ENCODE measurements at places on chromosomes 7 and 10.

DNA sequence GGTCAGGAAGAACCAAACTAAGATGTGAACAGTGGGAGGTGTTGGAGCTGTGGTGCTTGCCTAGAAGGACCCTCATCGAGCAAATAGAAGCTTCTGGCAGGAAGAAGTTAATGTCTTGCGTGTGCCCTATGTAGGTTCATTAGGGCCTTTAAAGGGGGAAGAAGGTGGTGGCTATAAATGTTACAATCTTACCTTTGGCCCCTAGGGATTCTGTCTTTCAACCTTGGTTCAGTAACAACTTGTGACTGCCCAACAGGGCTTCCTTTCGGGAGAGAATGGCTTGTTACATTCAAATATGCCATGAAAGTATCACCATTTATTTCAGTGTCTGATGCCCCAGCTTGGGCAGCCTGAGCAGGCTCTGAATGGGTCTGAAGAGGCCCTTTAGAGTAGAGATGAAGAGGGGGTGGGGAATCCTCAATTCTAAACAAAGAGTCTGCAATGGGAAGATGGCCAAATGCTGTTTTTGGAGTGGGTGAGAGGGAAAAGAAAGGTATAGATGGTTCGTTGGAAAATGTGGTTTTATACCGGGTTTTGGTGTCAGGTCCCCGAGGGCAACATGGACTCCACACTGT, 108.0 kb downstream of the TCF7L2 start:
- no peak for DNase-seq

DNA sequence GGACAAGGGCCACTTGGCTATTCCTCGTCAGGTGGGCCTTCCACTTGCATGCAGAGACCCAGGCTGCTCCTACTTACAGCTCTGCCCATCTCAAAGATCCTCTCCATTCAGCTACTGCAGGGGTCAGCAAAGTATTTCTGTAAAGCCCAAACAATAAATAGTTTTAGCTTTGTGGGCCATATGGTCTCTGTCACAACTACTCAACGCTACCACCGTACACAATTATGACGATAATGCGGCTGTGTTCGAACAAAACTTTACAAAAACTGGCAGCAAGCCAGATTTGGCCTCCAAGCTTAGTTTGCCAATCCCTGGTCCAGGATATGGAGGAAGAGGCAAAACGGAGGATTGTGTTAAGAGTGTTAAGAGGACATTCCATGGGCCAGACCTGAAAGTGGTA, 12.8 kb downstream of the RAB11FIP2 start:
- DNase-seq: no peak

DNA sequence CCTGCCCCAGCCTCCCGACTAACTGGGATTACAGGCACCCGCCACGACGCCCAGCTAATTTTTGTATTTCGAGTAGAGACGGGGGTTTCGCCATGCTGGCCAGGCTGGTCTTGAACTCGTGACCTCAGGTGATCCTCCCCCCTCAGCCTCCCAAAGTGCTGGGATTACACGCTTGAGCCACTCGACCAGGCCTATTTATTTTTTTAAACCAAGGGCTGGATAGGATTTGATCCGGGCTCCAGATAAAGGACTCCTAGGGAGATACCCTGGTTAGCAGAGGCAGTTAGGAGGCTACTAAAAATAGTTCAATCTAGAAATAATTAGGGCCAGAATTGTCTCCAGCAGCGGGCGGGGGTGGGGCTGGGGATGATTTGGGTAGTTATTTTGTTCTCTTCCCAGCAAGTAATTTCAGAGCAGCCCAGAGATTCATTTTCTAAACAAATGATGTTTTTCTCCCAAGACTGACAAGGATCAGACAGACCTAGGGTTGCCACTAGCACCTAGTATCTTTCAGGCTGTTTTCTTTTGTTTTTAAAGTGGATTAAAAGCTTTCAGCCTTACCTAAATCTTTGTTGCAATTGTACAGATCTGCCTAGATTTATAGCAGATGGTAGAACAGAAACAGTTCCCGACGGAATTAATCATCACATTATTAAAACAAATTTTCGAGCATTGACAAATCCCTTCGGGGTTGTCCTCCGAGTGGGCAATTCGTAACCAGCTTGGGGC, 859 bp upstream of the SMC3 start:
- DNase-seq: no peak

GRCh38 chr10:96664563-96664962, 55.8 kb downstream of the PIK3AP1 start:
- DNase-seq: no peak

DNA sequence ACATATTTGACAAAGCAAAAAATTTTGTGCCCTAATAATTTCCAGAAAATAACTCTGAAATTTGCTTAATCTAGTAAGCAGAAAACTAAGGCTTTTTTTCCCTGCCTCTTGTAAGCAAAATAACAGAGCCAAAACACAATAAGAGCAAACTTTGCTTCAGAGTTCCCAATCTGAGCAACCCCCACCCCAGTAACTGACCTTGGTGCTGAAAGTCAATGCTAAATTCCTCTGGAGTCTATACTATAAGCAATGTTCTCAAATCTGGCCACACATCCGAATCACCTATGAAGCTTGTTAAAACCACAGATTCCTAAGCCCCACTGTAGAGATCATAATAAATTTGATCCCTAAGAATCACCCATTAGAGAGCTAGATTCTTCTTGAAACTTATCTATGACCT, 150.5 kb downstream of the ELAPOR2 start:
- no peak for DNase-seq

GRCh38 chr10:67043041-67043440, 117.2 kb downstream of the LRRTM3 start:
- no peak for DNase-seq

GRCh38 chr7:106463851-106464611, 179.2 kb upstream of the NAMPT start:
- no peak for DNase-seq

DNA sequence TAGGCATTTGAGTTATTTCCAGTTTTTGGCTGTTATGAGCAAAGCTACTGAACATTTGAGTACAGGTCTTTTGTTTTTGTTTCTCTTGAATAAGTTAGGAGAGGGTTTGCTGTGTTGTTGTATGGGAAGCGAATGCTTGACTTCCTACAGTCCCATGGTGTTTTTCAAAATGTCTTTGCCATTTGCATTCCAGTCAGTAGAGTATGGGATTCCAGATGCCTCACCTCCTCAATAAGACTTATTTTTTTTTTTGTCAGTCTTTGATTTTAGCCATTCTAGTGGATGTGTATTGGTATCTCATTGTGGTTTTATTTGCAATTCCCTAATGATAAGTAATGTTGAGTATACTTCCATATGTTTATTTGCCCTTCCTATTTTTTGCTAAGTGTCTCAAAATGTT, 19.4 kb downstream of the CDK13 start:
- no peak for DNase-seq

DNA sequence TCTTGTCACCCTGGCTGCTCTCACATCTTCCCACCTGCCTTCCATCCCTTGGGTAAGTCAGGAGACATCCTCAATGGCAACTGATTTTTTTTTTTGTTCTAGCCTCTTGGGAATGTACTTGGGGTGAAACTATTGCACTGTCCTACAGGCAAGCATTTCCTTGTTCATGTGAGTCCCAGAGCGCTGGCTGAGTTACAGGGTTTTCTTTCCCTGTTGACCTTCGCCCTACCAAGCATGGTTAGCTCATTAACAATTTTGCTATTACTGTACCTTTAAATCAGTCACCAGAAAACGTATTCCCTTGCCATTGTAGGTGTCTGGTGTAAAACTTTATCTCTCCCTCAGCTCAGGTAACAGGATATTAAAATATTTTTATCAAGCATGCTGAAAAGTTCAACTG, 98.9 kb downstream of the PRLHR start:
- DNase-seq: no peak

DNA sequence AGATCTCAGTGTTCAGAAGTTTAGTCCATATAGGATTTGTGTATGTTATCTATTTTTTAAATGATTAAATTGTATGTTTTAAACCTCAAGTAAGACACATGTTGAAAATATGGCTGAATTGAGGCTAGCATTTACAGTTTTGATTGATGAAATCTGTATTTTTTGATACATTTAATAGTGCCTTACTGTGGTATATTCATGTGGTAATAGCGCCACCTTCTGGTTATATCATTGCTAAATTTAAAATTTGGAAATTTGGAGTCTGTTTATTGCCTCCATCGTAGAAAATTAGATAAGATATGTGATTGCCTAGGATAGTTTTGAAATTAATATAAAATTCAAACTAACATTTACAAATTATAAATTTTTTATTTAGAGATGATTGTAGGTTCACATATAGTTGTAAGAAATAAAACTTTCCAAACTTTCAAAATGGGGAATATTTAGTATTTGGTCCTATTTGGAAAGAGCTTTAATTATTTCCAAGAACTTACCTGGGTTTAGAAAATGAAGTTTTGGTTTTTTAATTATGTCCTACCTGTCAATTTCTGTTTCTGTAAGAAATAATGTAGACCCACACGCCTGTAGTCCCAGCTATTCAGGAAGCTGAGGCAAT, 19.1 kb upstream of the ARMS2 start:
- DNase-seq: no peak

DNA sequence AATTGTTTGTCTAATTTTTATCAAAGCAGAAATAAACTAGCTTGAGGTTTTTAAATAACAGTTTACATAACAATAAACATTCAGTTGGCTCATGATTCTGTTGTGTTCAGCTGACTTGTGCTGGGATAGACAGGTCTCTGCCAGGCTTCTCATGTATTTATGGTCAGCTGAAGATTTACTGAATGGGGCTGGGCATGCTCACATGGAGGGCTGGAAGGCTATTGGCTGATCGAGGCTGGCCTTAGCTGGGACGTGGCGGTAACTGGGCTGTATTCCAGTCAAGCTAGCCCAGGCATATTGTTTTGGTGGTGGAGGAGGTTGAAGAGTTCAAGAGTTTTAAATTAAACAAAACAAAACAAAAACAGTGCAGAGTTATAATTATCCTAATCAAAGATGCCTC, 251.0 kb upstream of the MTPN start:
- DNase-seq: no peak

DNA sequence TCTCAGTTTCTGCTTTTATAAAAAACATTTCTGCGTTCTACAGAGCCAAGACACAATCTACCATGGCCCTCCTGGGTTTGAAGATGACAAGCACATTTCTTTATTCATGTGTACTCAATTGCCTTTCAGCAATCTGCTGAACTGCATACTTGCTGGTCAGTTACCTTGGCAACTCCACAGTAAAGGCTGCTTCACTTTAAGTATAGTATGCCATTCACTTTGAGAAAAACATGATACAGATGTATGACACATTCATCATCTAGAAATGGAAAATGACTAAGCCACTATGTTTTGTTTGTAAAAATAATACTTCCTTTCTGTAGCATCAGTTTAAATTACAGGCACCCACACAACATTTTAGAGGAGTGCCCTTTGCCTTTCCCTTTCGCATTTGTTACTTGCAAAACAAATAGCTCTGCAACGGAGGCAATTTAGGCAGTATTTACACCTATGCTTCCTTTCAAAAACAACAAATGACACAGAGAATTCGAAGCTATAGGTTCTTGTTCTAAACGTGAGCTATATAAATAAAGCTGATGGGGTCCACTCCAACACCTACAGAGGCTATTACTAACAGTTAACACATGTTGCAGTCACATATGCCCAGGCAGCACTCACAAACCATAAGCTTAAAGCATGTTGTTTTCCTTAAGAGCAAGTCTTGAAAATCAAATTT, 23.5 kb downstream of the SGCE start:
- no peak for DNase-seq

DNA sequence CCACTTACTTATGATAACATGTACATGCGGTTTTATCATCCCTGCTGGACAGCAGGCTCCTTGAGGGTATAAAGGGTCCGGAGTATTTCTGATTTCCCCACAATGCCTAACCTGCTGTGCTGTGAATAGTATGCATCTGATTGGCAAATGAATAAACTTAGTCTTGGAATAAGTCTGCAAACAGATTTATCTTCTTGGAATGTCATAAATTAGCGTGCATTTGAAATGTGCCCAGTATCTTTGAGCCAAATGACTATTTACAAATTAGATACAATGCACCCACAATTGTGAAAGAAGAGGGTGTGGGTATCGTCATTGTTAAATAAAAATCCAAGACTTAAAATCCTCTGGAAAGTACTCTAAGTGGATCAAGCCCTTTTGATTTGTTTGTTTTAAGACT, 106.0 kb downstream of the OSBPL3 start:
- no peak for DNase-seq

DNA sequence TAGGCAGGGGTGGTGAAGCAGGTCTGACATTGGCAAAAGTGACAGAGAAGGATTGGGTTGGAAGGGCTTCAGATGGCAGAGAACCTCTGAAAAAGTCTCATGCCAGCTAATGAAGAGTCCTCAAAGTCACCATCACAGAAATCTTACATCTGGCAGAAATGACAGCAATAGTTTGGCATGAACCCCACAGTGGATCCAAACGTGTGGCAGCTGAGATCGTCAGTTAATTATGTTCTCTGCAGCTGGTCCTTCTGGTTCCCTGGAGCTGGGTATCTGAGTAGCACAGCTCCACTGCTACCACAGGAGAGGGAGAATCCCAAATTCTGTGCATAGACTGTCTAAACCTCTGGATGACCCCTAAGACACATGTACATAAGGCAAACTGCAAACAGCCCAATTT, 73.4 kb downstream of the ALOX5 start:
- DNase-seq: no peak

GRCh38 chr10:132384618-132385388, 12.2 kb upstream of the PWWP2B start:
- no peak for DNase-seq

GRCh38 chr7:134174795-134175261, 47.7 kb downstream of the LRGUK start:
- no peak for DNase-seq

GRCh38 chr7:13050703-13051102, 363.3 kb downstream of the ARL4A start:
- no peak for DNase-seq

GRCh38 chr10:29252811-29253689, 35.8 kb upstream of the LYZL1 start:
- no peak for DNase-seq

GRCh38 chr7:131745390-131746248, 189.2 kb upstream of the PODXL start:
- no peak for DNase-seq

DNA sequence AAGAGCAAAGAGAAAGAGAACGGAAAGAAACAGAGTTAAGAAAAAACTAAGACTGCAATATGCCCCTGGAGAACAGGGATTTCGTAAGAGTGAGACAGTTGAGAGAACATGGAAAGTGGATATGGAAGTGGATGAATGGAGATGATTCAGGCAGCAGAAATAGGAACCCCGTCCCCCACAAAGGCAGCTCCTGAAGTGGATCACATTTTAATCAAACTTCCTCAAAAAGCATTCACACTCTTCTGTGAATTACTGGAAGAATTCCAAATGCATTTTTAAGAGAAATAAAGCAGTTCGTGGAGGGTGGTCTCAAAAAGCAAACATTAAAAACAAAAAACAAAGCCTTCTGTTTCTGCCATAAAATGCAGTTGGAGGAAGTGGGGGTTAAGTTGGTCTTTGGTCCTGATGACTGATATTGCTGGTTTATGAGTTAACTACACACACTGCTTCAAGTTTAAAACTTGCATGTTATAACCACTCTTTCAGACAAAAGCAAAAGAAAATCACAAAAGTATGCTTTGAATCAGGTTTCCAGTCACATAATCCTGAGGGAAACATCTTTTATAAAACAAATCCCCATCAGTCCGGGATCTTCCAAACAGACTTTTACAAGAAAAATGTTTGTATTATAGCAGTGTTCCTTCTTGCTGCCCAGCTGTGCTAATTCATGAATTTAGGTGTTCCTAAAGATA, 214.3 kb downstream of the FANK1 start:
- no peak for DNase-seq

GRCh38 chr7:154968336-154969001, 34.5 kb downstream of the PAXIP1 start:
- DNase-seq: no peak

Measured in esophagus squamous epithelium (tissue), 5 donors.